ENCODE measurements at places on chromosomes 2 and 18.

GRCh38 chr2:191333911-191334357 lies 88.7 kb downstream of the MYO1B start:
- no peak for DNase-seq

GRCh38 chr2:179661986-179662385 lies 199.4 kb downstream of the ZNF385B start:
- no peak for DNase-seq

GRCh38 chr2:57622009-57622408 lies 424.6 kb upstream of the VRK2 start:
- no peak for DNase-seq

DNA sequence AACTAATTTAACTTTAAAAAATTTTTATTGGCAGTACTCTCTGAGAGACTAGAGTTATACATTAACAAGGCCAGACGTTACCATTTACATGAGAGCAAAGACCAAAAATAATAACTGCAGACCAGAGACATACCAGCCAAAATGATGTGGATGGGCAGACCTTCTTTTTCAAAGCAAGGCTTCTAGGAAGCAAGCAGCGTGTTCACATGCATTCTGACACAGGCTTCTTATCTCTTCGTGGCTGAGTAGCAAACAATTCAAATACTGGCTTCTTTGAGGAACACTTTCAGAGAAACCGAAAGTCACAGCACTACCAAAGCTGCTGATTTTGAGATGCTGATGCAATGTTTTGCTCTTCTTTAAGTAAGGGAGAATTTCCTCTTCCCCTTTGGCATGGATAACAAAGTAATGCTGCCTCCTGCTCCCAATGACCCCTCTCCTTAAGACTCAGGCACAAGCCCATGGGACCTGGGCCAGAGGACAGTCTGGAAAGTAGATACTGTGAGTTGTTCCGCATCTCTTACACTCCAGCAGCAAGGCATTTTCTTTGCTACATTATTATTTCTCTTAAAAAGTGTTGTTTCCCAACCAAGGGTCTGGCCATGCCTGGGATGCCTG lies 181.9 kb downstream of the MREG start:
- DNase-seq, result no peak

- DNase-seq, result no peak
Observed at GRCh38 chr2:216888887-216889622, 29.2 kb upstream of the TNP1 start.

GRCh38 chr2:11099122-11100065 lies 55.9 kb upstream of the SLC66A3 start:
- no peak for DNase-seq

DNA sequence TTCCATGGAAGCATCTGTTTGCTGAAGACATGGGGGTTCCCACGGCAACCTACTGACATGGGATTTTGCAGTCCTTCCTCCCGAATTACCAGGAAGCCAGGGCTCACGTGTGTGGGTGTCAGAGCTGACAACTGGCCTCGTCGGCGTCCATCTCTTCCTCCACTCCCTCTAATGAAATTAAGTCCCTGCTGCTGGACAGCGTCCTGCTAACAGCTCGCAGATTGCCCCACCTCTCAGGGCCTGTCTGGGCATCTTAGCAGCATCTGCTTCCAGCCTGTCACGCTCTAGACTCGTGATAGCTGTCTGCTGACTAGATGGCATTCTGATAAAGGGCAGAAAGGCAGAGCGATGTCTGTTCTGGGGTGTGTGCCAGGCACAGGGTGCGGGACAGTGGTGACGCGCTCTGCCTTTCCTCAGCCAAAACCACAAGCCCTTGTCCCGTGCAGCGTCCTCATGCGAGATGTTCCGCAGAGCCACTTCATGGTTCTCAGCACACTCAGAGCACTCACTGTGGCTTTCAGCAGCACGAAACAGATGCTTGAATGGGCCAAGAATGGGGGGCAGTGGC lies 161.1 kb downstream of the ARL4C start:
- peak; percentile 19 for DNase-seq

DNA sequence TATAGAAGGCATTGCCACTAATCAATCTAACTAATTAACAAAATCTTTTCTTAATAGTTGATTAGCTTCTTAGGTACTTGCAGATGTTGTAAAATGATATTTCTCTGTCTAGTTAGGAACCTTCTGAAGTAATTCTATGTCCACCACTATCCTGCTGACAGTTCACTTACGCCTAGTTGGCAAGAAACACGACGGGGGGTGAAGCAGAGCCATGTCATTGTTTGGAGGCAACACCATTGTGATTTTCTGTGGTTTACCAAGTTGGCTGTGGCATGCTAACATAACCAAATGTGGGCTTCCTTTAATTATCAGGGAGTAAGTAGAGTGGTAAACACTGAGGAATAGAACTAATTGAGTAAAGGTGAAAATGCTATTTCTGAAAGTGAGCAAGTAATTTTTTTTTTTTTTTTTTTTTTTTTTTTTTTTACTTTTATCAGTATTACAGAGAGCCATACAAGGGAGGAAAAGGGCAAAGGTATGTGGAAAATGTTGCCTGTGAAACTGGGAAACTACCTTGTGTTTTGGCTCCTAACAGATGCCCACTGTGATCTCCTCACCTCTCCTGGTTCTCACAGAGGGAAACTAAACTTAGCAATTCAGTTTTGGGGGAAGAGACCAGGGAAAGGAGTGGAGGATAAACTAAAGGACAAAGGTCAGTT lies 126.8 kb downstream of the MEIS1 start:
- no peak for DNase-seq

GRCh38 chr2:46077522-46078107 lies 219.6 kb upstream of the EPAS1 start:
- no peak for DNase-seq

GRCh38 chr2:216165711-216166110 lies 56.6 kb downstream of the XRCC5 start:
- no peak for DNase-seq

DNA sequence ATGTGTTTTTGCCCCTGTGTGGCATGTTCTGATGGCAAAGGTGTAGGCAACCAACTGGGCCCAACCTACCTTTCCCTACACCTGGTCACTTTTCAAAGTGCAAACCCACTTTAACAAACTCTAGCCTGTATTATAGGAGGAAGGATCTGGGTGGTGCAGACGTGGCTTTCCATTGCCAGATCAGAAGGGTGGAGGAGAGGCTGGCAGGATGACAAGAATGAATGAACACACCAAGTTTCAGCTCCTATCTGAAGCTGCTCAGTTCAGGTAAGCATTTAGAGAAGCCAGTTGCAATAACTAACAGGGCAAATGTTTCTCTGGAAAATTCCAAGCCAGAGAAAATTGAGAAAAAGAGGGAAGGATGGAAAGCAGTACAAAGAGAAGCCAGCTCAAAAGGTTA lies 707 bp upstream of the SERPINB7 start:
- DNase-seq, result no peak

DNA sequence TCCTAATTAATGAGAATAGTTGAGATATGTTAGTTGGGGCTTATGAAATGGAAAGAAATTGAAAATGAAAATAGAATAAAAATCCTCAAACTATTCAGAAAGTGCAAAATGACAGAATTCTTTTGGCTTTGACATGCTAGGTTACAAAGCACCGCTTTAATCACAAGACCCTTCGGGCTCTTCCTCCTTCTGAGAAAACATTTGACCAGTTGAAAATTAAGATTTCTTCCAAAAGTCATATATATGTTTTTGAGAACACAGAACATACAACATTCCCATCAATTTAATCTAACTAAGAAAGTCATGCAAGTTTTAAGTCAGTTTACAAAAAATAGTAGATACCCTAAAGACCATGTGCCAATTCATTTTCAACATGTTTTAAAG lies 2.2 kb upstream of the SLC40A1 start:
- no peak for DNase-seq

- no peak for DNase-seq
Observed at GRCh38 chr18:12406371-12407111, 1.2 kb upstream of the PRELID3A start.

GRCh38 chr2:7707723-7708122 lies 790.5 kb downstream of the RNF144A start:
- no peak for DNase-seq

DNA sequence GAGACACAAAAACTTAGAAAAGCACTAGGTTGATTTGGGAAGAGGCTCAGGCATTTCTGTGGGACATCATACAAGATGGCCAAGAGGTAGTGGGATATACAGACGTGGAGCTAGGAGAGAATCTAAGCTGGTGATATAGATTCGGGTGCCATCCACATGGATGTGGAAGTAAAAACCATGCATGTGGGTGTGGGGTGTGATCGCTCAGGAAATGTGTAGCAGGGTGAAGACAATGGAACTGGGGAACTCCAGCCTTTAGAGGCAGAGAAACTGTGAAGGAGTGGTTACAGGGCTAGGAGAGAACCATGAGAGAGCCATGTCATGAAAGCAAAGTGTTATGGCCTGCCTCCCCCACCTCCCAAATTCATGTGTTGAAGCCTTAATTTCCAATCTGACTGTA lies 43.0 kb upstream of the CTLA4 start:
- no peak for DNase-seq

GRCh38 chr2:236687296-236687965 lies 117.8 kb downstream of the ACKR3 start:
- DNase-seq, result no peak

- DNase-seq, result no peak
Observed at GRCh38 chr18:13547347-13547746, 179.0 kb downstream of the FAM210A start.
